ENCODE measurements at places on chromosomes 2 and 18. TPM values are rescaled to one million over a fixed set of nuclear protein-coding genes. Genes with fewer than 3 reads are reported as not detected.

DNA sequence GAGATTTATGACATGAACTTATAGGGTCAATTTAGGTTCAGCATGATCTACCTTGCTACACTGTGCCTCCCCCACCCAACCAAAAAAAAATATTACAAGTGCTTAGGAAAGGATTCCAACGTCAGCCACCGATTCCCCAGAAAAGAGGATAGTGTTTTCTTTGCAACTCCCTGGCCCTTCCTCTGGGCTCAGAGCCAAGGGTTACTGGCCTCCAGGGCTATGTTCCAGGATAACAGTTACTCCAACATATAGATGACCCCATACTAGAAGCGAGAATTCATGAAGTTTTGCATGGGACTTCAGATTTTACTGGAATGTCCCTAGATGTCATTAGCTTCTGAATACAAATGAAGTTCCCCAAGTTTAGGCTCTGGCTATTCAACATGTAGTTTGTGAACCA is 172.1 kb downstream of the UPP2 start:
- no peak for DNase-seq

DNA sequence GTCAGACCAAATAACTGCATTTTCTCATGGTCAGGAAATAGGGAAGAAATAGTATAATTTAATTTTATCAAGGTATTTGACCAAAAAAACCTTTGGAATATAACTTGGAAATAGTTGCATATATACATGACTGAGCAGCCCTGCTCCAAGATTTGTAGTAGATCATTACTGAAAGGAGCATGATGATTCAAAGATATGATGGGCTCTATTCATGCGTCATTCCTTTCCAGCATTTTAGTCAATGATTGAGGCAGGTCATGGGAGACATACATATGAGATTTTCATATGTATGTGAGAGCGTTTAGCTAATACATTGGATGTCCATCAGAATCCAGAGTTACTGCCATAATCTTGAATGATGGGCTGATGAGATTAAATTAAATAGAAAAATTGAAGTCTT is 74.5 kb downstream of the CAB39 start:
- no peak for DNase-seq

DNA sequence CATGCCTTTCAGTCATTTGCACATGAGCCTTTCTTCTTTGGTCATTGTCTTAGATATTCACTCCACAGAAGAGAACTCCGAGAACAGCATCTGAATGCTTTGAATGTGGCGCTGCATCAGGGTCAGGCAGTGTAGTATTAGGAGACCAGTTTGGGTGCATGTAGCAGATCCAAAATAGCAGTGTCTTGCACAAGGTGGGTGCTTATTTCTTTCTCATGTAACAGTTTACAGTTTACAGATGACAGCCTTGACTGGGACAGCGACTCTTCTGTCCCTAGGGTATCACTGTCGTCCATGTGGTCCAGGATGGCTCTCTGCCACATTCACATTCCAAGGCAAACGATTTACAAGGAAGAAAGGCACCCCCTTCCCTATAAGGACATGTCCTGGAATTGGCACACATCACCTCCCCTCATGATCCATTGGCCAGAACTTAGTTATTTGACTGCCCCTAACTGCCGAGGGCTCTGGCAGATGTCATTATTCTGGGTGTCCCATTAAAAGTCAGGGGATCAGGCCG is 101.0 kb downstream of the STPG4 start:
- DNase-seq = no peak

GRCh38 chr2:19238440-19239060 is 119.9 kb downstream of the OSR1 start:
- no peak for DNase-seq

DNA sequence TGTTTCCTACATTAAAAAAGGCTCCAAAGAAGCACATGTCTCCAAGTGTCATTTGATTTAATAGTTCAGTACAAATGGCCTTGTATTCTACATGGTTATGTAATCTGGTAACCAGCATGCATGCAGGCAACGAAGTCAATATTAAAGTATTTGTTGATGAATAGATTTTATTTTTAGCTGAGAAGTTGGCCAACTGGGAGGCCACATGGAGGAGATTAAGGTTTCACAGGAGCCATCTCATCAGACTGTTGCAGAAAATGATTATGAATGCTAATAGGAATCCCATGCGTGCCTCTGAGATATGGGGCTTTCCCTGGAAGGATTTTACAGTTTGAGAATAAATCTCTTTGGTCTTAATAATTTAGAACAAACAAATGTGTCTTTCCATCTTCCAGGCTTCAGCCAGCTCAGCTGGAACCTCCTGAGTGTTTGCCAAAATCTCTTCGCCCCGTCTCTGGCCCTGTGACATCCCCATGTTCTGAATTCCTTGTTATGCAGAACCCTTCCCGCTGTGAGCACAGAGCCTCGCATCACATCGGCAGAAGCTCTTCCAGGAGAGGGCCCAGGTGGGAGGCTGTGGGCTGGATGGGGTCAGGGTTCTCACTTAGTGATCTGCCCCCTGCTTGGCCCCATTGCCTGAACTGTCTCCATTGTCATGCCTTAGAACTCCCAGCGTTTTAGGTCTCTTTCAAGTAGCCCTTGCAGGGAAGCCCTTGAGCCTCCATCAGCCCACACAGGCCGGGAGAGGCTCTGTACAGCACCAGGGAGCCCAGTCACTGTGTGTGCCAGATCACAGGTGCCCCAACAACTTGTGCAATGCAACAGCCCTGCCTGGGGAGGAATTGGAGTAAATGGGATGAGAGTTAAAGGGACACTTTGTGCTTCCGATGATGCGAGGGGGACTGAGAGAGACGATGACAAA is 190.5 kb upstream of the TWIST2 start:
- no peak for DNase-seq

GRCh38 chr2:232652505-232652851 is 19.1 kb downstream of the EFHD1 start:
- no peak for DNase-seq

DNA sequence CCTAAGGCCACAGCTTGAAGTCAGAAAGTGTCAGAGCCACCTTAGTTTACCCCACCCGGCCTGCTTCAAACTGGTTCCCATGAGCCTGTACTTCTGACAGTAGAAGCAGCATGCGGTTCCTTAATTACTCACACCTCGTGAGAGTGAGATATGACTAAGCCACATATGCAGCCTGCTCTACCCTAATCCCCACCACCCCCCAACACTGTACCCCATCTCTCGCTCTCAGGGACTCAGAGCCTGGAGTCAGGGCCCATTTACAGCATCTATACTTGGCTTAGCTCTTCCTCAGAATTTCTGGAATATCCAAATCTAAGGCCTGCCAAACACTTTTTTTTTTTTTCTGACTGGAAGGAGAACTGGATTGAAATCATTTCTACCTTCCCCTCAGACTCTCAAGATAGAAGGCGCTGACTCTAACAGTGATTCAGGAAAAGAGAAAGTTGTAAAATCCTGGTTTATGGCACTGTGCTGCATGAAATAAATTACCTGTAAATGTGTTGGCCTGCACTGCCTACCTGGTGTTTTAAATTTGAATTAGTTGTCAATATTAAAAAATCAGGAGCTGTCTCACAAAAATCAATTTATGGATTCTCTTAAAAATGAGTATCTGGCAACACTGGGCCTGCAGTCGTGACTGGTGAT is 360.0 kb downstream of the RND3 start:
- no peak for DNase-seq

- DNase-seq = no peak
Observed at GRCh38 chr18:30712383-30712782, 330.2 kb downstream of the DSC3 start.

- DNase-seq = no peak
Observed at GRCh38 chr2:27993402-27993787, 102.9 kb downstream of the BABAM2 start.

DNA sequence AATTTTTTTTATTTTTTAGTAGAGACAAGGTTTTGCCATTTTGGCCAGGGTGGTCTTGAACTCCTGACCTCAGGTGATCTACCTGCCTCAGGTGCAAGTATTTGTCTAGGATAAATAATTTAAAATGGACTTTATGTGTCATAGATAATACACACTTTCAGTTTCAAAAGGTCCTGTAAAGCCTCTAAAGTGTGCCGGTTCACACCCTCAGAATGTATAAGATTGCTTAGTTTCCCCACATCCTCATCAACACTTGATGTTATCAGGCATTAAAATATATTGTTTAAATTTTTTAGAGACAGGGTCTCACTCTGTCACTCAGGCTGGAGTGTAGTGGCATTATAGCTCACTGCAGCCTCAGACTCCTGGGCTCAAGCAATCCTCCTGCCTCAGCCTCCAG is 170.5 kb downstream of the ANKRD44 start:
- DNase-seq = no peak

- no peak for DNase-seq
Observed at GRCh38 chr18:50961974-50962373, 5.9 kb upstream of the ELAC1 start.

DNA sequence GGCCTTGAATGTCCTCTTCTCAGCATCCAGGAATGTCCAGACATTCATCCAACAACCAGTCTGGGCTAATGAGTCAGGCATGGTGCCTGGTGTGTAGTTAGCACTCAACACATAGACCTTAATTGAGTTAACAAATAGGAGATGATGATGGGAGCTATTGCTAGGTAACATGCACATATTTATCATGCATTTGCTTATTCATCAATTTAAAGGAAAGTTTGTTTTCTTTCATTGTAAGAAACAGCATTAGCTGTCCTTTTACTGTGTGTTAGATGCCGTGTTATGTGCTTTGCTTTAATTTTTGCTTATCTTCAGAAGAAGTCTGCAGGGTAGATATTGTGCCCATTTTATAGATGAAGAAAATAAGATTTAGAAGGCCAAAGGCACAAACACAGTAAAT is 43.2 kb downstream of the TSN start:
- no peak for DNase-seq

DNA sequence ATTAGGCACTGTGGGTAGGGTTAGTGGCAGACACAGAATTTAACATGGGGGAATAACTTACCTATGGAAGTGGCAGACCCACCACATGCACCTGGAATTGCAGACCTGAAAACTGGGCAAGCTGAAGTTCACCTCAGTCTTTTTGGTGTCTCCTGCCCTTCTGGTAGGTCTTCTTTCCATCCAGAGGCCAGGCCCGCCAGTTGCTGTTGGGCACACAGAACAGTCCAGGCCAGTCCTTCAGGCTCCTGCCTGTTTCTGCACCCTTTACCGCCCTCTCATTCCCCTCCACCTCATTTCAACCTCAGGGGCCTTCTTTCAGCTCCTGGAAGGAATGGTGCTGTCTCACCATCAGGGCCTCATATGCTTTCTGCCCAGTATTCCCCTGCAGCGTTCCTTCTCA is 358.9 kb upstream of the ETAA1 start:
- no peak for DNase-seq

GRCh38 chr2:73253400-73253799 is 19.3 kb downstream of the CCT7 start:
- no peak for DNase-seq

DNA sequence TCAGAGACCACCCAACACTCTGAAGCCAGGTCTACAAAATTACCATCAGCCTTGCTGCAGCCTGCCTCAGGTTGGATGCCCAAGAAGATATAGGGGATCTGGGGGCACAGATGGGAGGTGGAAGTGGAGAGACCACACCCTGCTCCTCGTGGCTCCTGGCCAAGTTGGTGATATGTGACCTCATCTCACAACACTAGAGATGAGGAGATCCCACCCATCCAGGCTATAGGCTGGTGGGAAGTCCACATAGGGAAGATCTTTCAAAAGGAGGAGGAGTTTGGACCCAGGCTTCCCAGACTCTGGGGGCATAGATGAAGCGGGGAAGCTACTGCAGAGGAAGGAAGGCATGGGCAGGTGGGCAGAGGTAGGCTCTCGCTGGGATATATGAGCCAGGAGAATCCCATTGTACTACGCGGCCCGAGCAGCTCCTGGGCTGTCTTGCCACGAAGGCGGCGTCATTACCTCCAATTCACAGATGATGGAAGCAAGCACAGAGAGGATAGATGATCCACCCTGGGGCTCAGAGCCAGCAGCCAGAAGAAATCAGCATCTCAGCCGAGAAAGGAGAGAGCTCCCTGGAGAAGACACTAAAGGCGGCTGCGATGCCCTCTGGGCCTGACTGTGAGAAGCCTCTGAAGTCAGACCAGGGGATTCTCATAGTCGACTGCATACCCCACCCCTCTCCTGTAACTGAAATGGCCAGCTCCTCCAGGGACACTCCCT is 96.0 kb downstream of the RHOB start:
- no peak for DNase-seq

GRCh38 chr18:30730915-30731314 is 311.6 kb downstream of the DSC3 start:
- no peak for DNase-seq

GRCh38 chr18:36337679-36338402 is 40.3 kb downstream of the FHOD3 start:
- DNase-seq = no peak

DNA sequence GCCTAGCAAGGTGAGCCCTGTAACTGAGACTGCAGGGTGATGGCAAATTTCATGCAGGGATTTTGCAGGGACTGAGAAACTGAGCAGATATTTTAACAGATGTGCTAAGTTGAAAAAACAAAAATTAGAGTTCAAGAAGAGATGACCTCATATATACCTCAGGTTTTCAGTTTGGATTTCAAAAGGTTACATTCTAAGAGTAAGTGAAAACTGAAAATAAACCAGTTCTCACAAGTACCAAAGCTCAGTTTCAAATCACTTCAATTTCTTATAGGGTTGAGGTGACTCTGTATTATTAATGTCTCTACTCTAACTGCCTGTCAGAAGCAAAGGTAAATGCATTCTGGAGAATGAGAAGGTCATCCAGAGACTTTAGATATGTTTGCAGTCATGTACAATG is 237.4 kb upstream of the VRK2 start:
- DNase-seq = no peak

DNA sequence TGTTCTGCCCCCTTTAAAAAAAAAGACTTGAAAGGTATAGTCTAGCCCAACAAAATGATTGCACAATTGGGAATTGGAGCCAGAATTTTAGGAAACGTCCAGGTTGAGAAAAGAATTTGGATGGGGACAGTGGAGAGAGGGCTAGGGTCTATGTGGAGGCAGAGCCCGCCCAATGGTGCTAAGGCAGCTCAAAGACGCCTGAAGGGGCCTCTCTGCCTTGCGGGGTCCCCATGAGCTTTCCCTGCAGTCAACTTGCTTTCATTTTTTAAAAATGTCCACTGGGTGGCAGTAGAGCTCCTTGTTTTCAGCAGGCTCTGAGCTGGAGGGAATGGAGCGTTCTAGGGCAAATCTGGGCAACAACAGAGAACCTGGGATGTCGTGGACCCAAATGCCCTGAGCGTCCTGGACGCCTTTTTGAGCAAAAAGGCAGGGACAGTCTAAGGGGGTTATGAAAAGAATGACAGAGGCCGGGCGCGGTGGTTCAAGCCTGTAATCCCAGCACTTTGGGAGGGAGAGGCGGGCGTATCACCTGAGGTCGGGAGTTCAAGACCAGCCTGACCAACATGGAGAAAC is 40.2 kb upstream of the ITM2C start:
- DNase-seq = no peak

TLX2 gene
- not detected for total RNA-seq

SETBP1 gene
- total RNA-seq = 21.6 TPM

EGR4 gene
- total RNA-seq = not detected

TIGD1 gene
- 2.2 TPM for total RNA-seq

SERPINB7 gene
- not detected for total RNA-seq

PER2 gene
- 9.9 TPM for total RNA-seq

DYSF gene
- 54.1 TPM for total RNA-seq

STARD6 gene
- not detected for total RNA-seq

KIDINS220 gene
- total RNA-seq = 47.7 TPM

LPIN1 gene
- 198 TPM for total RNA-seq

TTL gene
- 40.0 TPM for total RNA-seq

PXDN gene
- total RNA-seq = 228 TPM

CABYR gene
- total RNA-seq = 3.1 TPM

LIMS2 gene
- total RNA-seq = 70.6 TPM

FABP1 gene
- 6.9 TPM for total RNA-seq

All from mesenteric fat pad (tissue), 1 donor.